Stimulated activated naive CD4-positive, alpha-beta T cell (primary cell): ENCODE measurements at places on chromosomes 13 and 19.

DNA sequence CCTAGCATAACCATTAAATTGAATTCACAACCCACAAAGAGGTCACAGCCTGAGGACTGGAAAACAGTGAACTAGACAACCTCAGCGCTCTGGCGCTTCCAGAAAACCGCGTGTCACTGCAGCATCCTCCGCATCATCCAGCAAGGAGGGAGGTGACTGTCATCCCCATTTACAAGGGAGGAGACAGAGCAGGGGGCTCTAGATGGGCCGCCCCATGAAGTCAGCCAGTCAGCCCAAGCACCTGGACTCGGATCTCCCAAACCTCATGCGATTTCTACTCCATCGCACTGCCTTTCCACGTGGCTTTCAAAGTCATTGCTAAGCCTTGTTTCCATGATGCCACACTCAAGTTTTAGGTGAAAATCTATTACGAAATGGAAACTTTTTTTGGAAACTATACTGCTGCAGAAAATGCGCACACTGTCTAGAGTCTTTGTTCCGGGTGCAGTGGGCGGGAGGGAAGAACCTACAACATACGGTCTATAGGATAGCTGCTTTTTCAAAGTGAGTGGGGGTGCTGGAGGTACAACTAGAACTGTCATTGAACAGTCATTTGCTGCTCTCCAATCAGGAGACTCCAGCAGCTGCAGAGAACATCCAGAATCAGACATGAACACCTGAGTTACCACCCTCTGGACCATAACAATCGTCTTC, 2.8 kb downstream of the AP3D1 start:
- DNase-seq, result peak; percentile 6

- no peak for DNase-seq
These were observed 954.7 kb downstream of the SLITRK6 start for GRCh38 chr13:84844473-84844872.

DNA sequence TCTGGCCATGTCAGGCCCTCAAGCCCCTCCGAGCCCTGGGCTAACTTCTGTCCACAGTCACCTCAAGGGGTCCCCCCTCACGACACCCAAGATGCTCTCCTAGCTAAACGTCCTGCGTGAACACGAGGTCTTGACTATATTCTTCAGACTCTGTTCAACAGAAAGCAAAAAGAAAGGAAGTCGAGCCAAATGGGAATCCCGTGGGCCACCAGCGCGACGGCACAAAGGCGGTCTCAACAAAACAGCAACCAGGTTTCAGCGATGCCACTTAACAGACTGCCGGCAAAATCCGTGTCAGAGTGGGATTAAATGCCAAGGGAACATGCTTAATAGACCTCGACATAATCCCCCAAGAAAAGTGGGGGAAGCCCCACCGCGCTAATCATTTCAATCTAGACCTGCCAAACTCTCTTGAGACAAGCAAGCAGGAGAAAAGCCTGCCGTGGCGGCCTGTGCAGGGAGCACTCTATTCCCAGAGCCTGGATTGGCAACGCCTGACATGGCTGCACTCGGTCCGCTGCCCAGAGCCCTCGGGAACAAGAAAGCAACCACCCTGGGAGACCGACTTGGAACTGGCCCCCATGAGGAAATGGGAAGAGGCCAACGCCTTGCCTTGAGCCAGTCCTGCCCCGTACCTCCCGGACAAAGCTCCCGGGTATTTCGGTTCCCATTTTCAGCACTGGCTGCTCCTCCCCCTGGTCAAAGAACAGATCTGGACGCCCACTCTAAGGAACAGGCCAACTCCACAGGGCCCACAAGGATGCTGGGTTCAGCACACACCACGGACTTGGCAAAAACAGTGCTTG, 16.0 kb downstream of the ZC3H4 start:
- DNase-seq, result no peak

DNA sequence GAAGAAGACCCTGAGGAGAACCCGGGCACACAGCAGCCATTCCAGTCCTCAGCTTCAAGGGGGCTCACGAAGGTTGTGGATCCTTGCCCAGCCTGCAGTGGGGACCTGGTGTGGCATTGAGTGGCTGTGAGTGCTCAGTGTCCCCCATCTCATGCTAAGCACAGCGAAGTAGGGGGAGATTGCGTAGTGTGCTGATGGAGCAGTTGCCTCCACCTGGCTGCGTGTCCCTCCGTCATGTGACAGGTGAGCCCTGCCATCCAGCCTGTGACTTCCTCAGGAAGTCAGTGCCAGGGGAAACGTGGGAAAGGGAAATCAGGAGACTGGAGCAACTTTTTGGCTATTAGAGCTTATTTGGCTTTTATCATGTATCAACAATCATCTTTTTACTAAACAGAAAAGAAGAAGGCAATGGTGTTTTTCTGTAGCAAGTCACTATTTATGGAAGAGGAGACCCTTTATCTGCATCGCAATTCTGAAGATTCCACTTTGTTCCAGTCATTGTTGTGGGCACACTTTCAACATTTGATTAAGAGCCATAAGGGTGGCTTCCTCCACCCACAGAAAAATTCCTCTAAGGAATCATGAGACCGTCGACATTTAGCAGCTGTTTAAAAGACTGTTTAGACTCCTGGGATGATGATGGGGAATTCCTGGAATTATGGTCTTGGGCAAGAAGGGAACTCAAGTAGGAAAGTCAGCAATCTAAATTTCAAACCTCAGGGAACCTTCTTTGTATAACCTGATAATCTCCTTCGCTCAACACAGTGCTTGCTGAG, 126.8 kb upstream of the SPATA13 start:
- no peak for DNase-seq
